ENCODE measurements at places on chromosomes 6 and 20. TPM values are rescaled to one million over a fixed set of nuclear protein-coding genes. Genes with fewer than 3 reads are reported as not detected.

Gene RALGAPA2
- 5.9 TPM for total RNA-seq

Gene PGC
- total RNA-seq: not detected

Gene AVP
- total RNA-seq: not detected

Gene TTLL9
- 1.5 TPM for total RNA-seq

Gene CLPSL1
- total RNA-seq: not detected

Gene C6orf58
- 0.39 TPM for total RNA-seq

Gene CDSN
- not detected for total RNA-seq

Gene CRISP2
- 0.23 TPM for total RNA-seq

Gene ZC3H12D
- total RNA-seq: 0.30 TPM

Gene PHACTR3
- 0.06 TPM for total RNA-seq

Gene NKX2-2
- 3.7 TPM for total RNA-seq

Gene TP53INP2
- total RNA-seq: 0.80 TPM

Gene ADGB
- total RNA-seq: not detected

Gene SRC
- total RNA-seq: 7.6 TPM

Gene LY6G5B
- 0.91 TPM for total RNA-seq

Gene ADA
- total RNA-seq: 6.3 TPM

Measured in Daoy (cell line).